ENCODE measurements at places on chromosomes 13 and 19. TPM values are rescaled to one million over a fixed set of nuclear protein-coding genes. Genes with fewer than 3 reads are reported as not detected.

GRCh38 chr19:1151037-1151724 is 22.9 kb downstream of the SBNO2 start:
- no peak for DNase-seq

DNA sequence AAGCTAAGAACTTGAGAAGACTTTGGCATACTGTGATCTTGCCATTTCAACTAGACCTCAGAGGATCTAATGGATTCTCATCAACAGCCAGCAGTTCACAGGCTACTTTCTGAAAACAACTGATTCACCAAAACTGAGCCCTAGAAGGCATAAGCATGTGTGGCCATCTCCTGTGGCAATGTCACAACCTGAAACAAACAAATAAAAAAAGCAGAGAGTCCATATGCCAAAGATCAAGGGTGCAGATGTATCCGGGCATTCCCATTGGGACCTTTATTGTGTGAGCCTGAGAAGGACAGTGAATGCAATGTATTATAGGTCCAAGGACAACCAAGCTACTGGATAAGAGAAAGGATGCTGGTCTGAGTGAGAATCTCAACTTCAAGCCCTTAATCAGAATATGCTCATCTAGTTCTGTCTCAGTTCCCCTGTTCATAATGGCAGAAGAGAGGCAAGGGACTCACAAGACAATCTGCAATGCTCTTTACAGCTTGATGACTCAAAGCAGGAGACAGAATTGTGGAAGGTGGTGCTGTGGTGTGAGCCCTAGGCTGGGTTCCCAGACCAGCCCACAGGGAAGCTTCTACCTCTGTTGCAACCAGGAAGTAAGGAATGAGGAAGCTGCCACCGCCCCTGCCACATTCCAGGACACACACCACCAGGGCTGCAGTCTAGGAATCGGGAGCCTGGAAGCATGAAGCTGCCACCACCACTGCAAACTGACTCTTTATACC is 133.7 kb downstream of the RAP2A start:
- DNase-seq: no peak

GRCh38 chr13:35028338-35028867 is 86.3 kb downstream of the NBEA start:
- DNase-seq: no peak

GRCh38 chr19:46357846-46358583 is 11.1 kb downstream of the PPP5C start:
- no peak for DNase-seq

KLC3 gene
- total RNA-seq: 1.6 TPM

GRCh38 chr19:57435062-57435978 is at the start of gene ZNF749:
TSS of gene ZNF749 (plus strand) at chr19:57435325. CDS start at chr19:57435579, 254 bp downstream.
- DNase-seq: peak; percentile 99

GRCh38 chr13:21012211-21012610 is 49.2 kb downstream of the LATS2 start:
- no peak for DNase-seq

DNA sequence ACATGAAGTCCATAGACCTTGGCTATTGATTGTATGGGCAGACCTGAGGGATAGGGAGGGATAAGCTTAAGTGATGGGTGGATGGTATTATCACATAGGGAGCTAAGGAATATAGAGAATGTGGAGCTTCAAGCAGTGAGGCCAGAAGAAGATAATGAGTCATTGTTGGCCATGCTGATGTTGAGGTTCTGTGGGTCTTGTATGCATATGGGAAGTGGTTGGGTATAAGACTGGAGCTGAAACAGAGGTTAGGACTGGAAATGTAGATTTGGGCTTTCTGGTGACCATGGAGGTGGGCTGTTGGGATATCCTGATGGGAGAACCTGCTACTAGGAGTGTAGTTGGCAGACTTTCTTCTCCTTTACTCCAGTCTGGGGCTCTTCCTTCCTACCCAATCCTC is 73.7 kb upstream of the TSC22D1 start:
- no peak for DNase-seq
